ENCODE measurements at places on chromosomes 1 and 21. TPM values are rescaled to one million over a fixed set of nuclear protein-coding genes. Genes with fewer than 3 reads are reported as not detected.

The GOLT1A gene
- total RNA-seq = not detected

The PPFIA4 gene
- 35.1 TPM for total RNA-seq

The CD53 gene
- total RNA-seq = 185 TPM

The MIXL1 gene
- total RNA-seq = not detected

The OR6N1 gene
- total RNA-seq = not detected

- no peak for DNase-seq
Measured at GRCh38 chr1:40067023-40067422, 26.5 kb downstream of the CAP1 start.

DNA sequence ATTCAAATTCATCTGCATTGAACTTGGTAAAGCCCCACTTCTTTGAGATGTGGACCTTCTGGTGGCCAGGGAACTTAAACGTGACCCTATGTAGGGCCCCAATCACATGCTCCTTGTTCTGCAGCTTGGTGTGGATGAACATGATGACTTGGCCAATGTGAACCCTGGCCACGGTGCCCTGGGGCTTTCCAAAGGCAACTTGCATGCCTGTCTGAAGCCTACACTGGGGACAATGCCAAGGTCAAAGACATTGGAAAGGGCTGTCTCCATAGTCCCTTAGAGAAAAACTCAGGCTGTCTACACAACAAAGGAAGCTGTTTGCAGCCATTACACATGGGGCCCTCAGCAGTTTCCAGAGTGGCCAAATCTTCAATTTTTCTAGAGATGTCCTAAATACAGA is 8.9 kb upstream of the VPS13D start:
- no peak for DNase-seq

DNA sequence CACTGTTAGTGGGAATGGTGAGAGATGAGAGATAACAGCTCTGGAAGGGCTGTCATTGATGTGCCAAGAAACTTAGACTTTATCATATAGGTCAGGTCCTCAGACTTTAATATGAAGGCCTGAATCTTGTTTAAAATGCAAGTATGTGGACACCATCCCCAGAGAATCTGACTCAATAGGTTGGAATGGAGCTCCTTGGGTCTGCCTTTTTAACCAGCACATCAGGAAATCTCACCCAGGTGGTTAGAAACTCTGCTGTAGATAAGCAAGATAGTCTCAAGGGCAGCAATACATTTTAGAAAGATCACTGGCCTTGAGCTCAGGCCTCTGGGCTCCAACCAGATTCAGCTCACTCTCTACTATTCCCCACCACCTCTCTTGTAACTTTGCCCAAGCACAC is 180.4 kb downstream of the SLC44A5 start:
- DNase-seq = no peak

DNA sequence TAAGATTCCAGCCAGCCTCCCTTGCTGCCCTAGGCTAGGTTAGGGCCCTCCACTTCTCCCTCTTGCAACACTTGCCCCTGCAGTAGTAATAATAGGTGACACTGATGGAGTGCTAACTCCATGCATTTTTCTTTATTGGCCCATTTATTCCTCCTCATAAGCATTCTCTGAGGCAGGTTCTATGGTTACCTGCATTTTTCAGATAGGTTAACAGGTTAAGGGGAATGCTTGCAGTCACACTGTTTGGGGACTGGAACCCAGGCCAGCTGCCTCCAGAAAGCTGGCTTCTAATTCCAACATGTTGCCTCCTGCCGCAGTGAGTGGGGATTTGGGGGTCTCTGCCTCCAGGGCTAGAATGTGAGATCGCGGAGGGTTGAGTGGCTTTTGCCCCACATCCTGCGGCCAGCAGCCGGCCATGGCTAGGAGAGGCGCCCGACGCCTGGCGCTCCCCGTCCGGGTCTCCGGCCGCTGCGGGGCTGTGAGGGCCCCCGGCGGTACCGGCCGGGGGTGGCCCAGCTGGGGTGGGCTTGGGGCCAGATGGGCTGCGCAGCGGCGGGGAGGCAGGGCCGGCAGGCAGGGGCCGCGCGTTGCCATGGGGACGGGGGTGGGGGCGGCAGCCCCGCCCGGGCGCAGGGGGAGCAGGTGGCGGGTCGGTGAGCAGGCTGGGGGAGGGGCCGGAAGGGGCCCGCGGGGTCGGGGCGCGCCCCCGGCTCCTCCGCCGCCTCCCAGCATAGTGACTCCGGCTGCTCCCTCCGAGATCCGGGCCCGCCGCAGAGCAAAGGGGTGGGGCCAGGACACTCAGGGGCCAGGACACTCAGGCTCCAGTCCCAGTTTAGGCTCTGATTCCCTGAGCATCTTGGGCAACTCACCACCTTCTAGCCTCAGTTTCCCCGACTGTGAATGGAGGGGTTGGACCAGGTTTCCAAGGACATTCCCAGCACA is 68.4 kb upstream of the SSBP3 start:
- DNase-seq = peak; percentile 72

GRCh38 chr21:42022091-42022430 is 11.9 kb upstream of the ZBTB21 start:
- no peak for DNase-seq

- no peak for DNase-seq
Measured at GRCh38 chr1:235404190-235404589, 37.0 kb downstream of the TBCE start.

DNA sequence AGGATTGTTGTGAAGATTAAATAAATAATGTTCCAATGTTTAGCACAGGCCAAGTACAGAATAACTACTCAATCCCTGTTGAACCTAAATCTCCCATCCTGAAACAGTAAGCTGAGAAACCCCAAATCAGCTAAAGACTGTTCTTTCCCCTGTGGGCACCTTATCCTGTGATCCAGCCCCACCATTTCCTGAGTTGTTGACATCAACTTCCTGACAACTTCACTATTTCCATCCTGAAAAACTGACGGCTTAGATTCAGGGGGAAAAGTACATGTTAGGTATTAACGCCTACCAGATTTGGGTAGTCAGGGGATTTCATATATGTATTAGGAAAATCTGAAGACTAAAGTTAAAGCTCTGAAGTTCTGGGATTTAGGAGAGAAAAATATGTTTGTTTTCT is 51.7 kb upstream of the PALMD start:
- no peak for DNase-seq

GRCh38 chr1:77605246-77606026 is 77.0 kb downstream of the ZZZ3 start:
- no peak for DNase-seq

GRCh38 chr1:14476170-14476955 is 122.1 kb upstream of the KAZN start:
- DNase-seq = no peak

DNA sequence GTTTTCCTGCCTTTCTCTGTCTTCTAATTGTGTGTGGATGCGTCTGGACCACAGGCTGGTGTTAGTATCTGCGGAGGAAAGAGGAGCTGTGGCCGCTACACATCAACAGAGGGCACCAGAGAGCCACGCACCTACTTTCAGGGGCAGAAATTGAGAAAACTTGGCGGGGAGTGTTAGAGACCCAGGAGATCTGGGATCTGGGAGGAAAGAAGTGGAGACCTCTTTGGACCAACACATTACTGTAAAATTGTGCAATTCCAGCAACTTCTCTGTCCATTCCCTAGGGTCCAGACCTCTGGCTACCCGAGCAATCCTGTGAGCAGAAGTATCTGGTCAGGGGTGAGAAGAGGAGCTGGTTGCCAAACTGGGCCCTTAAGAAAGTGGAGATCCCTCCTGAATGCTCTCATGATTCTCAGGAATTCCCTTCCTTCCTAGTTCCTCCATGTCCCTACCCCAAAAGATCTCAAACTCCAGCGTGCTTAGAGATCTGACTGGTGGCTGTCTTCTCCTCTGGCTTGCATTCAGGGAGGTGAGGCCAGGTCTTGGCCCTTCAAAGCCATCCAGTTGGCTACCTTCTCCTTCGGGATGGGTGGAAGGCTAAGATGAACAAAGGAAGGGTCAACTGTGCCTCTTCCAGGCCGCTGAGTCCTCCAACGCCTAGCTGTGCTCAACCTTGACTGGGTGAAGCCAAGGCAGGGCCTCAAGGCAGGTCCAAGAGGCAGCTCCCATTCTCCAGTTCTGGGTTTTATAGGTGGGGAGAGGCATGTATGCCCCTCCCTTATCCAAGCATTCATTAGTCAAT is 1.2 kb upstream of the KIRREL1 start:
- DNase-seq = peak; percentile 77

- no peak for DNase-seq
Measured at GRCh38 chr21:37206496-37206895, 60.6 kb downstream of the VPS26C start.

GRCh38 chr1:33326785-33327184 is 5.9 kb upstream of the A3GALT2 start:
- DNase-seq = no peak

GRCh38 chr1:185348985-185349384 is 31.9 kb upstream of the IVNS1ABP start:
- no peak for DNase-seq

DNA sequence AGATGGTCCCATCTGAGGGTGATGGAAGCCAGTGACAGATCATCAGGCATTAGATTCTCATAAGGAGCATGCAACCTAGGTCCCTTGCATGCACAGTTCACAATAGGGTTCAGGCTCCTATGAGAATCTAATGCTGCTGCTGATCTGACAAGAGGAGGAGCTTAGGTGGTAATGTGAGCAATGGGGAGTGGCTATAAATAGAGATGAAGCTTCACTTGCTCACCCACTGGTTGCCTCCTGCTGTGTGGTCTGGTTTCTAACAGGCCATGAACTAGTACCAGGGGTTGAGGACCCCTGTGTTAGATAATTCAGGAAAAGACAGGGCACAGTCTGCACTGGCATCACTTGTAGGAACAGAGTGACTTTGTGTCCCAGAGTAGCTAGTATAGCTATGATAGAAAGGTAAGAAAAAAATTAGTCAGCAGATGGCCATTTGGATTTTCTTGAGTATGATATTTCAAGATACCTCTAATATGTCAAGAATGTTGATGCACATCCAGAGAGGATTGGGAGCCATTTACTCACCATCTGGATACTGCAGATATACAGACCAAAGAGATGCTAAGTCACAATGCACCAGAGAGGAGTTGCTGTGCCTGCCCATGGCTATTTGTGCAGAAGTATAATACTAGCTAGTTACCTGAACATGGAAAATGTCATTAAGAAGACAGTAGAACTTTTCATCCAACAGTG is 53.6 kb downstream of the ADCY10 start:
- DNase-seq = no peak

DNA sequence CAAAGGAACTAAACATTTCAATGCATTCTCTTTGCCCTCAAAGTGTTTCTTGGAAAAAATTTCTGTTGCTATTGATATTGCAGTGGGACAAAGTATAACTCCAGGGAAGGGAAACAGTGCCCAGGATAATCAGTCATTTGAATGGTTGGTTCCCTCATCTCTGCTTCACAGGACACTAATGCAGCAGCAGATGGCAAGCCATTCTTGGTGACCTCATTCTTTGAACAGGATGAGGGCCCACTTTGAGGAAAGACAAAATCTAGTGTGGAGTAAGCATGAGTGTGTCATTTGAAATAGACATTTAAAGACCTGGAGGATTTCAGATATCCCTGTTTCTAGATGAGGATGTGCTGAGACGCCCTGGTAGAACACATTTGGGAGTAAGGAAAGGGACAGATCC is 32.3 kb downstream of the CHRM3 start:
- DNase-seq = no peak

DNA sequence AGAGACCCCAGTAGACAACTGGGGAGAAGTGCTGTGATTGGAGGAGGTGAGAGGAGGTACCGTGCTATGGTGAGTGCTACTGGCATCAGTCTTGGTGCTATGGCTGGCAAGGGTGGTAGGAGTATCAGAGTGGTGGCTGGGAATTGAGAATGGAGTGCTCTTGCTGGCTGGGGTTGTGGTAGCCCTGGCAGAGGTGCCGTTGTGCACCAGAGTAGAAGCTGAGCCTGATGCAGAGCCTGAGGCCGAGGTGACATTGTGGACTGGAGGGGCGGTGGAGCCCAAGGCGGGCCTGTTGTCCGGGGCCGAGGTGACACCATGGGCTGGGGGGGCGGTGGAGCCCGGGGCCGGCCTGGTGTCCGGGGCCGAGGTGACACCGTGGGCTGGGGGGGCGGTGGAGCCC is 14.6 kb downstream of the TRIM46 start:
- DNase-seq = no peak

- no peak for DNase-seq
Measured at GRCh38 chr1:10864776-10865175, 68.3 kb upstream of the CASZ1 start.

DNA sequence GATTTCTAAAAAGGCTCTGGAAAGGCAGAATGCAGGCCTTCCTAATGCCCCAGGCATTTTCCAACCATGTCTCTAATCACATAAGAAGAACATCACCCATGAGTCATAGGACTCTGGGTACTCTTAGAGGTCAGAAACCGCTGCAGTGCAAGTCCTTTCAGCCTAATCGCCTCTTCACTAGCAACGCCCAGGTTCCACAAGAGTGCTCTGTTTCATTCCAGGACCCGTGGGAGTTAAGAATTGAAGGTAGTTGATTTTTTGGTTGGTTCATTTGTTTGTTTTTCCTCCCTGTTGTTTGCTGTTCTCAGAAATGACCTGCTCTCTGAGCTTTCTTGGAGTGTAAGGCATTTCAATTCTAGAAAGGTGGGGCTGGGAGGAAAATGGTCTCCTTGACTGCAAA is 123.2 kb downstream of the NR5A2 start:
- peak; percentile 67 for DNase-seq

DNA sequence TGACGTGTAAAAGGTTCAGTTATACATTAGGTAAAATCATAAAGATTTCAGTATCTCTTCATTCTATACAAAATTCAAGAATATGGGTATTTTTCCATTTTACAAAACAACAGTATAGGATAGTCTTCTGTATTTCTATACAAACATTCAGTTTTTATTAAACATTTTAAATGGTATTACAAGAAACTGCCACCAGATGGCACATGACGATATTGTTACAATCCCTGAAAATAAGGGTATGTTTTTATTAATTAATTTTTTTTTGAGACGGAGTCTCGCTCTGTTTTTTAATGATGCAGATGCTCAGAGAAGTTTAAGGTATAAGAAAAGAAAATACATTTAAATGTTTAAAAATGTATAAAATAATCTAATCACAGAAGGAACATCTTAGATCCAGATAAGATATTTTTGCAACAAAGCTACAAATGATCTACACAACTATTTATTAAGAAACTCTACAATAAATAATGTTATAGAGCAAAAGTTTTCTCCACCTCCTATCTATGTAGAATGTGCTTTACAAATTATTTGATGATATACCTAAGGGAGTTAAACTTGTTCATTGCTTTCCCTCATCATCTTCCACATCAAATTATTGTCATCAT is 23.5 kb upstream of the RSBN1 start:
- DNase-seq = peak; percentile 72

DNA sequence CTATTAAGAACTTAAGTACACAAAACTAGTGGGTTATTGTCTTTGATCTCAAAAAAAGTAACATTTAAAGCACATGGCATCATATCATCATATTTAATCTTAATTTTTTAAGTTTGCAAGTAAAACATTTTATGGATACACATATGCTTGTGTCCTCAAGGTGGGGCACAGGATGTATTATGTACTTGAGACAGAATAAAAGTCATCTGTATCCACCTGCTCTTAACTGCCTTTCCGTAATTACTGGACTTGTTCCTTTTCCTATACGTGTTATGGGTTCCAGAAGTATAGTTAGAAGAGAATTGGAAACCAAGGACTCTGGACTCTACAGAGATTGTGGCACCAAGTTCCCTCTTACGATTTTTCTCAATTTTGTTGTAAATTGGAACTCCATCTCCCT is 79.4 kb downstream of the FCRL5 start:
- no peak for DNase-seq
